ENCODE measurements at places on chromosomes 7 and 10.

DNA sequence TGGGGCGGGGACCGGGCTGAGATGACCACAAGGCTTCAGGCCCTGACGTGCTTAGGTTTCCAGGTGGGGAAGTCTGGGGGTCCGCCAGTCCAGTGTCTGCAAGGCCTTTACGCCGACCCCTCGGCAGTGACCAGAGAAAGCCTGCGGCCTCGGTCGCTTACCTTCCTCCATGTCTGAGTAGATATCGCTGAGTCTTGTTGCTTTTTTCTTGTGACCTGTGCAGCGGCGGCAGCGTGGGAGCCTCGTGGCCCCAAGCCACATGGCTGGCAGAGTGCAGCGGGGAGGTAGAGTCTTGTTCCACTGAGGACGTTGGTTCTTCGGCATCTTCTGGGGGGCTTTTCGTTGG lies 329 bp downstream of the NOLC1 start:
- DNase-seq = no peak
- peaks cover 5% of the 10 kb centered on the region for H3K4me1 ChIP-seq
- H3K27ac ChIP-seq = peak overlapping the region; percentile 89
- H3K27me3 ChIP-seq = no peaks in the 10 kb centered on the region
- H3K36me3 ChIP-seq = peaks cover 29% of the 10 kb centered on the region

- DNase-seq = no peak
- no peak overlapping the region for H3K27ac ChIP-seq
- H3K4me1 ChIP-seq = peaks cover 4% of the 10 kb centered on the region
- no peaks in the 10 kb centered on the region for H3K27me3 ChIP-seq
These were observed 6.7 kb downstream of the KIAA1217 start for GRCh38 chr10:24215603-24216002.

DNA sequence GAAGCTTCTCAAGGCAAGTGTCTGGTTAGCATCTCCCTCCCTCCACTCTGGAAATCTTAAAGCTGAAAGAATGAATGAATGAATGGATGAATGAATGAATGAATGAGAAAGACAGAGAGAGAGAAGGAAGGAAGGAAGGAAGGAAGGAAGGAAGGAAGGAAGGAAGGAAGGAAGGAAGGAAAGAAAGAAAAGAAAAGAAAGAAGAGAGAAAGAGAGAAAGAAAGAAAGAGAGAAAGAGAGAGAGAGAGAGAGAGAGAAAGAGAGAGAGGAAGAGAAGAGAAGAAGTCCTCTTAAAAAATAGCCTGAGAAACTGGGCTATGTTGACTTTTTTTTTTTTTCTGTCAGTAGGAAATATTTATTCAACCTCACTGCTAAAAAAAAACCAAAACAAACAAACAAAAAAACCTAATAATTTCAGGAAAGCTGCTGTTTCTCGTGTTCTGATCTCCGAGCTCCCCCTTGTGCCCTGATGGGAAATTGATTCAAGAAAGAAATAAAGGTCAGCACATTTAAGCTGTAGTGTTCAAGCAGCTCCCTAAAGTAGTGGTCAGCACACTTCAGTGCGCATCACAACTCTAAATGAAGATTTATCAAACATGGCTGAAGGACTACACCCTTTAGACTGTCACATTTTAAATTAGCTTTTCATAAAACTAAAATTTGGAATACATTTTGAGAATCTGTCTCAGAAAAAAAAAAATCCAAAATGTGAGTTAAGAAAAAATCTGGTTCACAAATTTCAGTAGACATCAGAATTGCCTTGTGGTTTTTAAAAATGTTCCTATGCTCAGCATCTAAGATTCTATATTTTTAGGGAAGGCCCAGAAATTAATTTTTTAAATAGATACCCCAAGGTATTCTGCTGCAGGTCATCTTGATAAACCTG lies 154.3 kb downstream of the ELAPOR2 start:
- no peak overlapping the region for H3K4me3 ChIP-seq
- DNase-seq = no peak
- no peaks in the 10 kb centered on the region for H3K27me3 ChIP-seq
- no peak overlapping the region for H3K27ac ChIP-seq

- no peak for DNase-seq
- no peaks in the 10 kb centered on the region for H3K27me3 ChIP-seq
- H3K4me1 ChIP-seq = peaks cover 12% of the 10 kb centered on the region
These were observed 36.0 kb downstream of the PRTFDC1 start for GRCh38 chr10:24916365-24916764.

DNA sequence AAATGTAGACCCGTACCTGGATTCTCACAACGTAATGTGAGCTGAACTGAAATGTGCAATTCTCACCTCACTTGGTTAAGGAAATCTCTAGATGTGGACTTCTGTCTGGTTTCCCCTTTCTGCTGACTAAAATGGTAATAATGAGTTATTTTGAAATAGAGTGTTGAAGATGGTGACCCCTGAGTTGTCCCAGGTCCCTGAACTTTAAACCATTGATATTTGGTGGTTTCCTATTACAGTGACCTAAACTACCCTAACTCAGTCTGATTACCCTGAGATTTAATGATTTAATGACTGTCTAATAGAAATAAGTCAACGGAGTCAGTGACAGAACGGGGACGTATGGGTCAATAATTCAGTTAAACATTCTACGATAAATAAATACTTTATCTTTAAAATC lies 845.9 kb downstream of the PCDH15 start:
- no peak overlapping the region for H3K27ac ChIP-seq
- H3K4me3 ChIP-seq = no peak overlapping the region
- no peaks in the 10 kb centered on the region for H3K36me3 ChIP-seq
- DNase-seq = no peak
- no peaks in the 10 kb centered on the region for H3K27me3 ChIP-seq
- H3K4me1 ChIP-seq = no peaks in the 10 kb centered on the region

DNA sequence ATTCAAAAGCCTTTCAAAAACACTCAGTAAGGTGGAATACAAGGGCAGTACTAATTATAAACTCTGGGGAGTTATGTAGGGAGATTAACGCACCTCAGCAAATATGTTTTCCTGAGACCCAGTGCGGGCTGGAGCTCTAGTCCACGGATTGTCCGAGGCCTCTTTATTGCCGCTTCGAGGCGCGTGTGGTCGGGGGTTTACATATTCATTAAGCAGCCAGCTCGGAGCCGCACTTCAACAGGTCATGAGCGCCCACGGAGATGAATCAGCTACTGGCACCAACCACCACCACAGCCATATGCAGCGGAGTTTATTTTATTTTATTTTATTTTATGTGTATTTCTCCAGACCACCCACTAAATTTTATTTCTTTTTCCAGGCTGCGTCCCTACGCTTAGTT lies 195.9 kb upstream of the ADARB2 start:
- no peaks in the 10 kb centered on the region for H3K27me3 ChIP-seq
- H3K4me3 ChIP-seq = no peak overlapping the region
- H3K36me3 ChIP-seq = no peaks in the 10 kb centered on the region

GRCh38 chr7:44081266-44081748 lies 1.0 kb downstream of the POLM start:
- H3K4me3 ChIP-seq = peak overlapping the region; percentile 91
- H3K27ac ChIP-seq = peak overlapping the region; percentile 93
- DNase-seq = no peak
- H3K36me3 ChIP-seq = peaks cover 46% of the 10 kb centered on the region
- H3K4me1 ChIP-seq = no peaks in the 10 kb centered on the region

DNA sequence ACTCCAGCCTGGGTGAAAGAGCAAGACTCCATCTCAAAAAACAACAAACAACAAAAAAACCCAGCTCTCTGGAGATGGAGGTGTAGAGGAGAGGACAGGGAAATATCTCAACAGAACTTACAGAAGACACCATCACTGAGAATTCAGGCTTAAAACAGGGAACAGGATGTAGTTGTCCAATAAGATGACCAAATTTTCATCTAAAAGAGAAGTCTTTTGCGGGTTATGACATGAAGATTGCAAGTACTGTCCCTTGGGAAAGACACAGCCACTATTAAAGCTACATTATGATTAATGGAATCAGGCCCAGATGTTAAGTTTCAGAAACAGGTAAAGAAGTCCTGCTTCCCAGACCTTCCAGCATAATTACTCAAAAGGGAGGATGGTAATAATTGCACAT lies 235.2 kb upstream of the NRP1 start:
- H3K27ac ChIP-seq = no peak overlapping the region
- no peak overlapping the region for H3K4me3 ChIP-seq
- no peaks in the 10 kb centered on the region for H3K4me1 ChIP-seq
- DNase-seq = no peak
- no peaks in the 10 kb centered on the region for H3K27me3 ChIP-seq
